Eye (tissue), 1 donor: ENCODE measurements at places on chromosomes 4 and X.

DNA sequence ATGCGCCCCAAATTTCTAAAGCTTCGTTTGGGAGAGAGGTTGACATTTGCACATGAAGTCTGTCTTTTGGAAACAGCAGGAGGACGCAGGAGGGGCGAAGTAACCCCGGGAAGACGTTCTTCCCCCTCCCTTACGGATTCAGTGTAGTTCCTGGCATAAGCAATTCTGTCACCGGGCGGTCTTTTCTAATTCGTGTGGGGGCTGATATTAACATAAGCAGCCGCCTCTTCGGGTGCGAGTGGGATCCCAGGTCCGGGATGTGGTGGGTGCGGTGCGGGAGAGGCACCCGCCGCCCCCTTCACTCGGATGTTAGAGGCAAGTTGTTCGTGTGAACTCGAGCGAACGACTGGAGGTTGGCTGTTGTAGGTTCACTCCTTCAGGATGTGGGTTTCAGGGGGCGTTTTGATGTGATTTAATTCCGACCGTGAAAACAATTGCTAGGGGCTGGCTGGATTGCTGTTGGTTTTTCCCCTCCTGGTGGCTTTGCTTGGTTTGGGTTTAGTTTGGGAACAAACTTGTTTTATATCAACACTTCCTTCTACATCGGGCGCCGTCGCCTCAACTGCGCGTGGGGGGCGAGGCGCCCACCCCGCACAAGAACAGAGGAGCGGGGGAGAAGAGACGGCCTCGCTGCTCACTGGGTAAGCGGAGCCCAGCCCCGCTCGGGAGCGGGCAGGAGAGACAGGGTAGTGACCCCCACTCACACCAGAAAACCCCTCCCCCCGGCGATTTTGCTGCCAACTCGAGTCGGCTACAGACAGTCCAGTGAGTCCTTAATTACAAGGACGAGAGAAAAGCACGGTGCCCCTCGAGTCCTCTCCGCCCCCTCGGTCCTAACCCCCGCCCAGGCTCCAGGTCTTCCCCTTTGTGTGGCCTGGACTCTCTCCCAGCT, 2.9 kb upstream of the LEF1 start:
- DNase-seq, result peak; percentile 86

- DNase-seq, result peak; percentile 9
These were observed 586.5 kb upstream of the FTHL17 start for GRCh38 chrX:31658360-31658759.

GRCh38 chr4:35652197-35652596, 592.1 kb downstream of the ARAP2 start:
- no peak for DNase-seq

DNA sequence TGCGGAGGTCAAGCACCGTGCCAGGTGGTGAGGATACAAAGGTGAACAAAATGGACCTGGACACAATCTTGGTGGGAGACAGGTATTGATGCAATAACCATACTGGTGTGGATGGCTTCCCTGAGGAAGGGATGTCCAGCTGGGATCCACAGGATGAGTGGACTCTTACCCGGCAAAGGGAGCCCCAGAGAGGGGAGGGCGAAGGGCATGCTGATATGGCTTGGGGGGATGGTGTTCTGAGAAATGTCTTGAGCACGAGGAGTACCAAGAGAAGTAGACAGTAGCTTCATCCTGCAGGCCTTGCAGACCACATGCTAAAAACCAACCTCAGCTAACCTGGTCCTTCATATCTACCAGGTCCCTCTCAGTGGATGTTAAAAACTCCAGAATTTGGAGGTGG, 220.8 kb downstream of the NWD2 start:
- no peak for DNase-seq

- DNase-seq, result no peak
These were observed 5.9 kb upstream of the MAGEB3 start for GRCh38 chrX:30224536-30224935.

DNA sequence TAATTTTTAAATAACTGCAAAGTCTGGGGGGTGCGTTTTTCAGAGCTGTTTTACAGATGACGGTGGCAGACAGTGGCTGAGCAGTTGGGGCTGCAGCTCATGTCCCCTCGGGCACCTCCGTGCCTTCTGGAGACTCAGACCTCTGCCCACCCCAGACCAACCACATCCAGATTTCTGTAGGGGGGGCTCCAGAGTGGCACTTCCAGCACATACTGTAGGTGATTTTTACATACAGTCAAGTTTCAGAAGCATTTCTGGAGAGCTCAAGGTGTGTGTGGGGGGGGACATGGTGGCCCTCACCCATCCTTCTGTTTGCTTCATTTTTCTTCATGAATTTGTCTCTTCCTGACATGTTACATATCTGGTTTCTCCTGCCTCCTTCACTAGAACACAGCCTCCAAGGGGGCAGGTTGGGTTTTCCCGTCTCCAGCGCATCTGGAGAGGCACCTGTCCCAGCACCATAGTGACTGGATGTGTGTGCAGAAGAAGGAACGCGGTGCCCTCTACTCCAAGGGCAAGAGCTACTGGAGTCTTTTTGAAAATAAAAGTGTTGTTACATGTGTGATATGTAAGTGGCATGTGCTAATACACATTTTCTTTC, 37.5 kb downstream of the TMEM271 start:
- no peak for DNase-seq

GRCh38 chrX:69303231-69303630, 138.0 kb upstream of the PJA1 start:
- DNase-seq, result no peak

DNA sequence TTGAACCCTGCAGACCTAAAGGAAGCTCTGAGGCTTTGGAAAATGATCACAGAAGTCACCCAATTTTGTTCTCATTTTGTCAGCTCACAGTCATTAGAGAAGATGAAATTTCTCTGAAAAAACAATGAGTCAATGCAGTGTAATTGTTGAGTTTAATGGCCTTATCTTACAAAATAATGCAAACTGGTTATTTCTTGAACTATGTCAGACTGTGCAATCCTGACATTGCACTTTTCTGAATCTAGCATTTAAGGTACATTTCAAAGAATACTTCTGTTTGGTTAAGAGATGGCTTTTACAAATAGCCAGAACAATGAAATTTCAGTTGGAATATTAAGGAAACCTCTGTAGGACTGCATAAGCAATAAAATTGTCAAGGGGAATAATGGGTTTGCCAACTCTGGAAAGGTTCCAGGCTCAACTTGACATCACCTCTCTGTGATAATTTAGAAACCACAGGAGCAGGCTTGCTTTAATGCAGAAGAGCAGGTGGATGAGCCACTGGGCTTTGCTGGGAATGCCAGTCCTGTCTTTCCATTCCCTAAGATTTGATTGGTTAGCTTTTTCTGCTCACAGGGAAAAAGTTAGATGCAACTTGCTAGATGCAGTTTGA, 222.8 kb downstream of the FRMPD4 start:
- no peak for DNase-seq

DNA sequence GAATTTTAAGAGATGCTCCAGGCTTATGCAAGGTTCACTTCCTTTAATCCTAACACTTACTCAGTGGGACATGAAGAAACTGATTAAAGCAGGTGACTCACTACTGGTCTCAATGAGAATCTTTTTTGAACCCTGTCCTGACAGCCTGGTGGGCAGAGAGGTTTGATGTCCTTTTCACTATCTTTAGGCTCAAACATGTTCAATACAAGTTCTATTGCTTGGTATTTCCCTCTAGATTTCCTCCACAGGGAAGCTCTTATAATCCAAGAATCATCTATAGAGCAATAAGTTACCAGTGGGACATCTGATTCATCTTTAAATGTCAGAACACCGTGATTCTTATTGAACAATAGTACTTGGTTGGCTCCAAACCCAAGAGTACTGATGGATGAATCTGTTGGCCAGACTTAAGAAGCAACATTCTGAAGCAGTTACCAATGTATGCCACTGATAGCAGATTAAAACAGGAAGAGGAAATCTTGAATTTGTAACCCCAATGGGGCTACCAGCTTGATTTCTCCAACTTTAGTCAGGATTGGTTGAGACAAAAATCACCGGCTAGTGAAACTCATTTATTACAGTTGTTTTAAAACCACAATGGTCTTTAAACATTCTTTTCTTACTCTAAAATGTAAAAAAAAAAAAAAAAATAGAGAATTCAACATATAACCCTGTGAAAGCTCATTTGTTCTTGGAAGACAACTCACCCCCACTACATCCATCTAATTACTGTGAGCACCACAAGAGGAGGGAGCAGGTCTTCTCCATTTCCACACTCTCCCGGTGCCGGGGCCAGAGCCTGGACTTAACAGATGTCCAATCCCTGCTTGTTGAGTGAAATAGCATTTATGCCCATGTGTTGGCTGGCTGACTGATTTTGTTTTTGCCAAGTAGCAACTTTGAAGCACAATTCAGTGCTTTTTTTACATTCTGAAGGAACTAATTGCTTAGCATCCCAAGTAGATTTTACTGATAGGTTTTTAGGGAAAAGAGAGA, 43.3 kb downstream of the FGFBP1 start:
- no peak for DNase-seq

- peak; percentile 32 for DNase-seq
These were observed 20.5 kb downstream of the PKD2 start for GRCh38 chr4:88027611-88028608.

DNA sequence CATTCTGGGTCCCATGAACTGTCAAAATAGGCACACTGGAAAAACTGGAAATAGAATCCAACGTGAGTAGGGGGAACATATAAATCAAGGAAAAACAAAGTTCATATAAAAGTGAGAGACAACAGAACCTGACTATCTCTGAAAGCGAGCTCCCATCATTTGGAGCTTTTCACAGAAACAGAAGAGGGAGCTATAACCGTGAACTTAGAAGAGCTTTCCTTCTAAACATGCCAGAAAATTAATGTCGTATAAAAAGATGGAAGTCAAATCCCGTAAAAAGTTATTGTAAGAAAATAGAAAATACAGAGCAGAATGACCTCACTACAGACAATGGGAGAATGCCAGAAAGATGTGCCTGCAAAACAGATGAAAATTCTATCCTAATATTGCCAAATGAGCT, 23.9 kb upstream of the HSD17B10 start:
- no peak for DNase-seq

DNA sequence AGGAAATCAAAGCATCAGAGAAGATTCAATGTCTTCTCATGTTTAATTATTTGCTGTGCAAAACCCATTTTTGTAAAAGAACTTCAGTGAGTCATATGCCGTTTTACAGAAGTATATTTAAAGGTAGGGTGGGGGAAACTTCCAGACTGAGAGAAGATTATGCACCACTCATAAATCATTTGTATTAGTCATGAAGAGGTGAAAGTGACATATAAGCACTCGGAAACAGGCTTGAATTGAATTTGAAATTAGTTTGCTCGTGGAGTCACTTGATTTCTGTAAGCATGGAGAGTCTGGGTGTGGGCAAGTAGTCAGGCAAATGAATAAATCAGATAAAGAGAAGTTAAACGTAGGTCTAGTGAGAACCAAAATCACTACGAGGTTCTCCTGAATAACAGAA, 335.1 kb downstream of the ANK2 start:
- no peak for DNase-seq

DNA sequence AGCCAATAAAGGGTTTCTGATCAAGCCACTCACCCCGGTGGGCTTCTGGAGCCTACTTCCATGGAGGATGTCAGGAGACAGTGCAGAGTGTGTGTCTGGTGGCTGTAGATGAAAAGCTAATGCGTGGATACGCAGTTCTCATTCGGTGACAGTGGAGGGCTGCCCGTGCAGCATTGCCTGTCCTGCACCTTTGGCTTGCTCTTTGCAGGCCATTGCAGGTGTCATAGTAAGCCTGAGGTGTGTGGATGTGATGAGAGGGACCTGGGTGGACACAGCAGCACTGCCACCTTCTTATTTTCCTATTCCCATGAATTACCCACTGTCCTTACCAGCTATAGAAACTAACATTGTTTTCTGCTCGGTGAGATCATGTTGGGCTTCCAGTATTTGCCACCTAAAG, 101.2 kb downstream of the STK32B start:
- DNase-seq, result no peak

DNA sequence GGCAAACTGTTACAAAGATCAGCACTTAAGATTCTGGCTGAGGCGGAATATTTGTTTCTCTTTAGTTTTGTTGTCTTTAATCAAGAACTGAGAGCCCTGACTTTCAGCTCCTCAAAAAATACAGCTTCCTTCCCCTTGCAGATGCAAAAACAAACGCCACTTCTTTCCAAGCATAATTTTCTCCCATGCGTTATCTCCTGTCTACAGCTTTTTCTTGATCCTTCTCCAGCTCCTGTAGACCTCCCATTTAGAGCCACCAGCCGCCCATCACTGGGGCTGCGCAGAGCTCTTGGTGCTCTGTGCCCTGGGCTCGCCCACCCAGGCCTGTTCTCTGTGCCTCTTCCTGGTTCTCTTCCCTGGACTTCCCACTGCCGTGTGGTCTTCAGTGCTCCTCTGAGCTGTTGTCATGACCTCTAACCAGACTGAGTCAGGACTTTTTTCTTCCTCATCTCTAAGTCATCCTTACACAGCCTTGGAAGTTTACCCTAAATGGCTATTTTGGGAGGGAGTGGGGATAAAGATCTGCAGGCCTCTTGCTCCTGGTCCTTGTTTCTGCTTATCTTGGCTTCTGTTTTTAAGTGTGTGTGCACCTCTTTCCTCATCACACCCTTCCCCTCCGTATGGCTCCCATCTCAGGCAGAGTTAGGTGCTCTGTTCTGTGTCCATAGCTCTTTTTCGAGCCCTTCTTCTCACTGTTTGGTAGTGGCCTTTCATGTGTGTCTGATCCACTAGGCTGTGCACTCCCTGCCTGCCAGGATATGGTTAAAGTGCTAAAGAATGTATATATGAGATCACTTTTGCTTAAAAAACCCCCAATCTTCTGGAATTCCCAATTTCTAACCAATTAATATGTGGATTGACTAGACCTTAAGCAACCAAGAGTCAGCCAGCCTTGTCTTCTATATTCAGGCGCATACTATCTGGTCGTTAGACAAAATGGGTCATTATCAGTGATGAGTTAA, 122.5 kb downstream of the PTTG2 start:
- DNase-seq, result no peak

GRCh38 chr4:100082852-100083251, 107.4 kb downstream of the DDIT4L start:
- no peak for DNase-seq

DNA sequence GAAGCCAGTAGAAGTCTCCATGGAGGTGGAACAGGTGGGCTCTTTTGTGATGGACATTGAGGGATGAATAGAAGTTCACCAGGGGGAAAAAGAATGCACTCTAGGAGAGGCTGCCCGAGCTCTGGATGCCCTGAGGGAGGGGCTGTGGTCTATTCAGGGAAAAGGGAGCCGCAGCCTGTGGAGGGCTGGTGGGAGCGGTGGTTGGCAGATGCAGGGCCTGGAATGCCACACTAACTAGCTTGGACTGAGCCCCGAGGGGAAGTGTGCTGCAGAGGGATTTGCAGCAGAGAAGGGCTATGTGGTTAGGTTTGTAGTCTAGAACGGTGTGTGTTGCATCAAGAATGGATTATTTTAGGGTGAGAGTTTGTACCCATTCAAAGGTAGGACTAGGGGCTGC, 29.5 kb upstream of the PSAPL1 start:
- DNase-seq, result no peak

DNA sequence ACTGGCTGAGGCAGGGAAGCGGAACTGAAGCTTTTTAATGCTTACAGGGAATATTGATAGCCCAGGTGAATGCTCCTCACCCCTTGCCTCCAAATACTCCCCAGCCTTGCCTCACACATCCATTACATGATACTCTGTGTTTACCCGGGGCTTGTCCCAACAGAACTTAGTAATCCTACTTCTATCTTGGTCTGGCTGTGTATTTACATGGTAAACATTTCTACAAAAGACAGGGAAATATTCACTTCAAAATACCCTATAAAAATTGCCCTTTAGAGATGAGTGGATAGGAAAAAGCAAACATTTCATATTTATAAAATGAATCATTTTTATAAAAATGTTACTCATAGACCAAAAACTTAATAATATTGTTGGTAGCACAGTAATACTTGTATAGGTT, 120.1 kb downstream of the NHS start:
- no peak for DNase-seq
